ENCODE measurements at places on chromosomes 11 and 22.

- DNase-seq = no peak
Observed at GRCh38 chr11:17853280-17853679, 118.7 kb downstream of the KCNC1 start.

DNA sequence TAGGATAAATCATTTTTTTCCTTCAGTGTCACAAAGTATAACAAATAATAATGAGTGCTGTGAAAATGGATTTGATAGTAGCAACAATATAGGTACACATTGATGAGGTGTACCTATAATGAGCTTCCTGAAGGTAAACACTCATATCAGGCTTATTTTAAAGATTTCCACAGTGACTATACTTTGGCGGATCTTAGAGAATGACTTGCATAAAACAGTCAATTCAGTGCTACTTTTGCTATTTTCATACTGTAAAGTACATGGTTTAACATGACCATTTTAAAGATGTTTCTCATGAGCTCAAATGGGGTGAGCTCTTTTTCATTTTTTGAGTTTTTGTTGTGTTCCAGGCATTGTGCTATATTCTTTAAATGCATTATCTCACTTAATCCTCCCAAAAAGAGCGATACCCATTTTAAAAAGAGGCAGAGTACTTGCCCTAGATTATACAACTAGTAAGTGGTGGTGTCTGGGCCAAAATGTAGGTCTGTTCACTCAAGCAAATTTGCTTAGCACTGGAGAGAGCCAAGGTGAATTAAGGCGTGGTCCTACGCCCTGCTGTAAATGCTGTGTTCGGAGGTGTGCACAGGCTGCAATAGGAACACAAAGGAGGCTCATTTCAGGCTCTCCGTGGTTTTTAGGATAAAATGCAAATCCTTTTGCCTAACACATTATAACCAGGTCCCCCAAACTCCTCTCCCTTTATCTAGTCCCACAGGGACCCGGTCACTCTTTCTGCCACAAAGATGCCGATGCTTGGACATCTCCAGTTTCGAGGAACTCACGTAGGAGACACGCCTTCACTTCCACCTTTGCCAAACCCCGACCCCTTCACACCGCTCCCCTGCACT is 617 bp upstream of the ALKBH3 start:
- no peak for DNase-seq

DNA sequence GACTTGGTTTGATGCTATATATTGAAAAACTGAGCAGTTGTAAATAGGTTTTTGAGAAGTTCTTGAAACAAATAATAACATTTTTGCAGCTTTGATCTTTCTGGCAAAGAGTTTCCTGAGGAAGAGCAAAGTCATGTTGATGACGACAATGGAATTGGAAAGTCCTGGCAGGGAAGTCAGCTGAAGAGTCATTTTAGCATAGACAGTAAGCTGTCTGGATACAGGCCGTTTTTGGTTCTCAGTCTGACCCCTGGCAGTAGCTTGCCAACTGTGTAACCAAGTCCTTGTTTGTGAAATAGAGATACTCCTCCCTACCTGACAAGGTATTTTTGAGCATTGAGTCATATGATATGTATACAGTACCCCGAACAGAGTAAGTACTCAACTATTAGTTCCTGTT is 193.3 kb downstream of the C11orf91 start:
- DNase-seq = no peak

GRCh38 chr22:39292031-39292462 is 27.4 kb downstream of the RPL3 start:
- no peak for DNase-seq

GRCh38 chr11:44518968-44519550 is 46.4 kb upstream of the CD82 start:
- DNase-seq = no peak

DNA sequence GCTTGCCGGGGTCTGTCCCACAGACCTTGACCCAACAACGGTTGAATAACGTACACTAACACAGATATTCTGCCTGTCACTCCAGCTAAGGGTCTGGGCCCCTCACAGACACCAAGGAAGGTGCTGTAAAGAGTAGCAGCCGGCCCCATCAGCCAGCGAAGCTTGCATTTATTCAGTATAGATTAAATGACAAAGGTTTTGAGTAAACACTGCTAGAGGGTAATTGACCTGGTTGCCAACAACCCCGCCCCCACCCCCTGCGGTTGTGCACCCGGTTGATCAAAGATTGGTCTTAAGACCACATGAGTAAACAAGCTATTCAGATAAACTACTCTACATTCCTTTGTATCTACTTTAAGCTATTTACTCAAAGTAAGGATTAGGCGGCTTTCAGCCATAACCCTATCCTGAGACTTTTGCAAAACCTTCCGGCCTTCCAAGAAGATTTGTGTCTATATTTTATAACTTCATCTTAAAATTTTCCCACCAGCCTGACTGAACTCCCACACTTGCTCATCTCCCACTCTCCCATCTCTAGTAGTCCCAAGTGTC is 4.8 kb upstream of the CKAP5 start:
- DNase-seq = no peak

DNA sequence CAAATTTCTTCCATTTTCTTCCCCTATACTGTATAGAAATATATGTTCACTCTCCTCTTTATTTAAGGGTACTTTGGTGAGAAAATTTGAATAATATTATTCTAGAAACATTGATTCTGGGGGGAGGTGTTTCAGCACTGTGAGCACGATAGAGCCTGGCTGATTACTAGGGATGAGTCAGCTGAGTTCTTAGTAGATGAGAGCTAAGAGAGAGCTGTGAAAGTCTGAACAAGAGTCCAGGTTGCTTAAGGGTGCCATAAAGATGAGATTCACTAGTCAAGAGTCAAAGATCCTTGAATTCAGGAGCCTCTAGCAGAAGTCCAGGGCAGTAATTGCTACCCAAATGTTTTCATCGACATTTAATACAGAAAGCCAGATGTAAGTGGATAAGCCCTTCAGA is 756.6 kb upstream of the API5 start:
- no peak for DNase-seq

DNA sequence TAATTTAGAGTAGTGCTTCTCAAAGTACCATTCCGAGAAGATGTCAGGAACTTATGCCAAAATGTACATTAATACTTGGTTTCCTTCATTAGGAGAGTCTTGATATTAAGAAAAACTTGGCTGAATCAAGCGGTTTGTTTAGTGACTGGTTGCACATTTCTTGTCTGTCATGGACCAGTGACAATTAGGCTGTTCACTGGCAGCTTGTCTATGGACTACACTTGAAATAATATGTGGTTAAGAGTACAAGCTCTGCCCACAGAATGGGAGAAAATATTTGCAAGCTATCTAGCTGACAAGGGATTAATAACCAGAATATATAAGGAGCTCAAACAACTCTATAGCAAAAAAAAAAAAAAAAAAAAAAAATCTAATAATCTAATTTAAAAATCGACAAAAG is 24.6 kb downstream of the COA4 start:
- DNase-seq = no peak

- no peak for DNase-seq
Observed at GRCh38 chr11:1714908-1715885, 18.2 kb downstream of the KRTAP5-6 start.

DNA sequence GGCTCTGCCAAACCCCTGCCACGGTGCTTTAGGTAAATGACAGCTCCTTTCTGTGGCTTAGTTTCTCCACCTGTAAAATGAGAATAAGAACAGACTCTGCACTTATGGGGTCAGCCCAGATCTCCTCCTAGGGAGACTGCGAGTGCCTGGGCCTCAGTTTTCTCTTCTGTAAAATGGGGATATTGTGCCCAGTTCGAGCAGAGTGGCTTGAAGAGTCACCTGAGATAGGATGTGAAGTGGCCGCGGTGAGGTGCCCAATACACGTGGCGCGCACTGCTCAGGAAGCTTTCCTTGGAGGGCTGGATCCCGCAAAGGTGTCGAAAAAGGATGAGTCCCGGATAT is 473 bp upstream of the EMID1 start:
- no peak for DNase-seq

GRCh38 chr11:73995247-73995646 is 12.6 kb upstream of the UCP2 start:
- no peak for DNase-seq

DNA sequence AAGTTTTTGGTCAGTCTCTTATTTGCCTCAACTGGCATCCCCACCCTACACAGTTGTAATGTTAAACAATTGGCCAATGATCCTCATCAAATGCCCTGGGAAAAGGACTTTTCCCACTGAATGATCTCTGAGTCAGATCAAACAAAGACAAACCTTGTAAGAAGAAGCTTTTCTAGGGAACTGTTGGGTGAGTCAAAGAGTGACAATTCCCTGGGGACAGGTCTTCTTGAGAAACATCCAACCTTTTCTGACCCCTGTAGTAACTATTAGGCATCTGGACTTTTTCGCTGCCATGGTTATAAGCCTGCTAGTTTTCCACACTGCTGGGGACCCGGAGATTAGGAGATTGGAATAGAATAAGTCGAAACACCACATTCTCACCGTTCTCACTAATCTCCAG is 789.8 kb upstream of the API5 start:
- DNase-seq = no peak

GRCh38 chr11:99952816-99953215 is 734.3 kb upstream of the ARHGAP42 start:
- DNase-seq = no peak

DNA sequence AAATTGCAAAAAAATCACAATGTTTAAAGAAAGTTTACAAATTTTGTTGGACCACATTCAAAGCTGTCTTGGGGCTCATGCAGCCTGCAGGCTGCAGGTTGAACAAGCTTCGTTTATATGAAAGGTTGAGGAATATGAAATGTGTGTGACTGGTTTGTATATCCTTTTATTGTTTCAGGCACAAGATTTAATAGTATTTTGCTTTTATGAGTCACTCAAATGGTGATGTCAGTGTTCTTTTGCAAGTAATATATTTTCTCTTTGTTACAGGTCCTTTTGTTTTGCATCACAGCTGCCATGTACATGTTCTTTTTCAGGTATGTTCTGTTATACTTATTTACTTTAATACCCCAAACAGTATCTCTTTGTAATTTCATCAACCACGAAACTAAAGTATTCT is 198.6 kb downstream of the TMEM135 start:
- DNase-seq = no peak

DNA sequence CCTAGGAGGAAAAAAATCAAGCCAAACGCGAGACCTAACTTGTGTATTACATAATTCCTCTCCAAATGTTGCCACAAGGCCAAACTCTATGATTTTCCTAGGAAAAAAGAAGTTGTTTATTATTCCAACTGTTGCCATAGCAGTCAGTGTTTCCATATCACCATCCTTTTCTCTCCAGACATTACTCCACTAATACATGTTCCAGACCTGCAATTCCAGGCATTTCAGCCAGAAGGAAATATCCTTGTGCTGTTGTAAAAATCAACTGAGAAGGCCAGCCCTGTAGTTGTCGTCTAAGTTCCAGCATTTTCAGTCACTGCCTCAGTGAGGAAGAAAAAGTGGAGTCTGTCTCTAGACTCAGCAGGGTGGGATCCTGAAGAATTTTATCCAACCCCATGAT is 33.1 kb upstream of the PAMR1 start:
- DNase-seq = no peak

- DNase-seq = no peak
Observed at GRCh38 chr11:66593303-66593635, 284 bp downstream of the CCS start.

- DNase-seq = no peak
Observed at GRCh38 chr22:27128461-27129085, 471.2 kb downstream of the MIAT start.

- DNase-seq = no peak
Observed at GRCh38 chr11:116376547-116376946, 396.2 kb downstream of the BUD13 start.

DNA sequence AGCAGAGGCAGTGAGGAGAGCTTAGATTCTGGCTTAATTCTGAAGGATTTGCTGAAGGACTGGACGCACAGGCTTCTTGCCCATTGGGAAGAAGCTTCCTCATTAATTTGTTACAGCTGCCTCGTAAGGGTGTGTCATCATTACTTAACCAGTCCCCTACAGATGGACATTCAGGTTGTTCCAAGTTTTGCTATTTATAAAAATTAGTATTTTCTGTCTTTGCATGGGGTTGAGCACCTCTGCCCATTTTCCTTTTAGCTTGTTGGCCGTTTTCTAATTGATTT is 38.1 kb downstream of the CAPN1 start:
- no peak for DNase-seq

DNA sequence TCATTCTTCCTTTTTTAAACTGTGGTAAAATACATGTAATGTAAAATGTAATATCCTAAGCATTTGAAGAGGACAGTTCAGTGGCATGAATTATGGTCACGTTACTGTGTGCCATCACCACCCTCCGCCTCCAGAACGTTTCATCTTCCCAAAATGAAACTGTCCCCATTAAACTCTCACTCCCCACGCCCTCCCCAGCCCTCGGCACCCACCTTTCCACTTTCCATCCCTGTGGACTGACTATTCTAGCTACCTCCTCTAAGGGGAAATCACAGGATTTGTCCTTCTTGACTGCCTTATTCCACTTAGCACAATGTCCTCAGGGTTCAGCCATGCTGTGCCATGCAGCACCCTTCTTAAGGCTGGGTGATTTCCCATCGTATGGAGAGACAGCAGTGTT is 1509.5 kb downstream of the BRD1 start:
- no peak for DNase-seq

DNA sequence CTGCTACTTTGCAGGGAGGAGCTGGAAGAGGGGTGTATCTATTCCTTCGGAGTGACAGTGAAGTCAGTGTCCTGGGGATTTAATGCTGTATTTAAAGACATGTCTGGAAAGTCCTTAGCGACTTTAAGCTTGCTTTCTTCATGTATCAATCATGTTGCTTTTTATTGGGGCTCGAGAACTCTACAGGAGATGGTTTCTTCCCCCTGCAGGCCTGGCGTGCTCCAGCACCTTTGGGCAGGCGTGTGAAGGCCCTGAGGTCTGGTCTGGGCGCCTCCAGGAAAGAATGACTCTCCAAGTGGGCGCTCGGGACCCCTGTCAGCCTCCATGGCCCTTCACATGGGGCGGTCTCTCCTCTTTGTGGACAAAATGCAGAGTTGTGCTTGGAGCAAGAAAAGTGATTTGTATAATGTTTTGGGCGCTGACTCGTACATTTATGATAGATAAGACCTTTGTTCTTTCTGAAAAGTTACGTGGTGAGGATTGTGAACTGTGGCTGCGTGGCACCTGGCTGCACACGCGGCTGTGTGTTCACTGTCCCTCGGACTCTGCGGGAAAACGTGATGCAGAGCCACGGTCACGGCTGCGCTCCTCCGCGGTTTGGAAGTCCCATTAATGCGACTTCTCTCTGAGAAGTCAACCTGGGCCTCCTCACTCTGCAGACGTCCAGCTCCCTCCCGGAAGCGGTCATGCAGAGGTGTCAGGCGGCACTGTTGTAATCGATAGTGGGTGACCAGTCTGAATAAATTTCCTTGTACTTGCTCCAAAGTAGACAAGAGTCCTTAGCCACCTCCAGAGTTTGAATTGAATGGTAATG is 282.5 kb downstream of the TBC1D22A start:
- DNase-seq = no peak
